Activated CD4-positive, alpha-beta T cell treated with anti-CD3 and anti-CD28 coated beads, Interleukin-2, amount 50 U/mL, for 4 hours (primary cell): ENCODE measurements at places on chromosomes 11 and 22.

DNA sequence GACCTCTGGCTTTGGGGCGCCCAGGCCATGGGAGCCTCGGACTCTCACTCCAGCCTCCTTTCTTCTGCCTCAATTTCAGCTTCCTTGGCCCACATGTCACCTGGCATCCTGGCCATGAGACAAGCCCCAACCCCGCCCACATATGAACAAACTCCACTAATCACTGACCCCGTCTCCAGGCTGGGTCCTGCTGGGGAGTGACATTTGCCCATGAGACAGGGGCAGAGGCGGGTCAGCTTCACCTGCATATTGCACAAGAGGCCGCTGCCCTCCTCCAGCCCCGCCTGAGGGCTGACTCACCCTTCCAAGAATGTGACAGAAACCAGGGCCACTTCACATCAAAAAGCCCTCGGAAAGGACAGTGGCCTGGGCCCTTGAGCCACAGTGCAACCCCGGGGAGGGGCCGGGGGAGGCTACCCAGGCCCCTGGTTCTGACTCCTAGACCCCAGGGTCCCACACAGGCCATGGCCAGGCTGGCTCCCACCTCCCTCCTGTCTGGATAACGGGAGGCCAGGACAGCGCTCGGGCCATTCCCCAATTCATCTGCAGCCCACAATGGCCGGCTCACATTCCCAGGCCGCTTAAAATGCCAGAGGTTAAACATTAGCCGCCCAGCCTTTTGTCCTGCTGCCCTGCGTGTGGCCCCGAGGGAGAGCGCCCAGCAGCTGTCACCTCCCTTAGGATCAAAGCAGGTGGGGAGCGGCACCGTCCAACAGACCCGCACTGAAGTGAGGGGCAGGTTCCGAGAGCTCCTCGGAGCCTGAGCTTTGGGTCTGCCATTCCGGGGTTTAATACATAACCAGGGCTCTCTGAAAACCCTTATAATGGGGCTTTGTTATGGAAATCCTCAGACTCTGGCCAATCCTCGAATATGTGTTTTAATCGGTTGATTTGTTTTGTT is 42.3 kb downstream of the TRMU start:
- DNase-seq: no peak

DNA sequence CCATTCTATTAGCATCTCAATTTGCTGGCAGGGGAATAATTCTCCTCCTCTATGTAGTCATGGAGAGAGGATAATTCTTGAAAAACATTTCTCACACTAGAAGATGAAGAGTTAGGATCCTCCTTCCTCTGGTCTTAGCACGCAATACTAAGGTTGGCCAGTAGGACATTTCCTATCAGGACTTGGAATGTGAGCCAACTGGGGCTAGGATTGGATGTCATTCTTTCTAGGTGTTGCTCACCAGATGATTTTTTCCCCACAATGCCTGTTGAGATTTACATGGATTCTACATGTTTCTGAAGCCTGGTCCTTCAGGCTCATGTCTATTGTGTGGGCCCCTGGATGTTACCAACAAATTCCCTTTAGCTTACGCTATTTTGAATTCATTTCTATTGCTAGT is 28.0 kb downstream of the SLN start:
- DNase-seq: no peak

DNA sequence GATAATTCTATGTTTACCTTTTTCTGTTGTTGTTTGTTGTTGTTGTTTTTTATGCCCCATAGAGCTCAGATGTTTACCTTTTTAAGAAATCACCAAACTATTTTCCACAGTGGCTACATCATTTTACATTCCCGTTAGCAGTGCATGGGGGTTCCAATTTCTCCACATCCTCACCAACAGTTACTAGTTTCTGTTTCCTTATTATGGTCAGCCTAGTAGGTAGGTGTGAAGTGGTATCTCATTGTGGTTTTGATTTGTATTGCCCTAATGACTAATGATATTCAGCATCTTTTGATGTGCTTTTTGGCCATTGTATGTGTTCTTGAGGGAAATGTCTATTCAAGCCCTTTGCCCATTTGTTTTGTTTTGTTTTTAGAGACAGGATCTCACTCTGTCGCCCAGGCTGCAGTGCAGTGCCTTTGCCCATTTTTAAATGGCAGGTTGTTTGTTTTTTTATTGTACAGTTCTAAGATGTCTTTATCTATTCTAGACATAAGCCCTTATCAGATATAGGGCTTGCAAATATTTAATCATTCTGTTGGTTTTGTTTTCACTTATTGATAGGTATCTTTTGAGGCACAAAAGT is 27.5 kb downstream of the CHEK2 start:
- DNase-seq: no peak

DNA sequence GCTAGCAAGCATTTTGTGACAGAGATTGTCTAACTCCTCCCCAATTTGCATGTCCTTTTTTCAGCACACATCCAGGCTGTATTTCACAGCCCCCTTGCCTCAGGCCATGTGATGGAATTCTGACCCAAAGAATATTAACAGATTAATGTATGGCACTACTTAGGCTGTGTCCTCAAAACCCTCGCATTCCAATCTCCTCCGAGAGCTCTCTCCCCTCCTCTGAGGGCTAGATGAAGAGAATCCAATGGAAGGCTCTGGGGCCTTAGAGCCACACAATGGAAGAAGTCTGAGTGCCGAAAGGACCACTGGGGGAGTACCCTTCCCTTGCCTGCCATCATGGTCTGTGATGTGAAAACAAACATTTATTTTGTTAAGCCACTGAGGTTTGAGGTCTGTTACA is 13.7 kb upstream of the NNMT start:
- DNase-seq: no peak

DNA sequence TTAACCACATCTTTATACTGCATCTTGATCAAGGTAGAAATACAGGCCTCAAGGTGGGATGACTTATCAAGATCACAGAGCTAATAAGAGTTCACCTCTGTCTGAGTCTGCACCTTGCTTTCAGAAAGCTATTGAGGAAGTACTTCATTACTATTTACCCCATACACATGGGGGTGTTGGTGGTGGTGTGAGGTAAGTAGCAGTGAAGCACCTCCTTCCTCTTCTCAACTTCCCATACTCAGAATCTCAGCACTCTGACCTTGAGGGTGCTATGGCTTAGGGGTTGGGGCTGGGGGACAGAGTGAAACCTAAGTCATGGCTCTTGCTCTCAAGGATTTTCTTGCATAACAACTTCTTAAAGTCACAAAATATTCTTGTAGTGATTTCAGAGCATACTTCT is 56.9 kb downstream of the ME3 start:
- DNase-seq: no peak

- DNase-seq: no peak
Observed at GRCh38 chr11:96655474-96655873, 265.7 kb downstream of the JRKL start.

DNA sequence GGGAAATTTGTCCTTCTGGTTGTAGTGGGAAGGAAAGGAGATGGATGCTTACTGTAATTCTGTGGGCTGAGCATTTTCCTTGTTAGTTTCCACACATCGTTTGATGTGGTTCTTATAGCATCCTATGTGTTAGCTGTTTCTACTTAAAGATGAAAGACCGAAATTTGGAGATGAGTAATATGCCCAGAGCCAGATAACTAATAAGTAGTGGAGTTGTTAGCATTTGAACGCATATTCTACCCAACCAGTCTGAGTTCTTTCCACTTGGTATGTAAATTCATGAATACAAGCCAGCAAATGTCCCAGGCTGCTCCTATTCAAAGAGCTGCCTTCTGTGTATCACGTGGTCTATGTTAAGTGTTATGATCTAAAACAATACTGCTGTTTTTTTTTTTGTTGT is 14.6 kb downstream of the SPECC1L start:
- no peak for DNase-seq

DNA sequence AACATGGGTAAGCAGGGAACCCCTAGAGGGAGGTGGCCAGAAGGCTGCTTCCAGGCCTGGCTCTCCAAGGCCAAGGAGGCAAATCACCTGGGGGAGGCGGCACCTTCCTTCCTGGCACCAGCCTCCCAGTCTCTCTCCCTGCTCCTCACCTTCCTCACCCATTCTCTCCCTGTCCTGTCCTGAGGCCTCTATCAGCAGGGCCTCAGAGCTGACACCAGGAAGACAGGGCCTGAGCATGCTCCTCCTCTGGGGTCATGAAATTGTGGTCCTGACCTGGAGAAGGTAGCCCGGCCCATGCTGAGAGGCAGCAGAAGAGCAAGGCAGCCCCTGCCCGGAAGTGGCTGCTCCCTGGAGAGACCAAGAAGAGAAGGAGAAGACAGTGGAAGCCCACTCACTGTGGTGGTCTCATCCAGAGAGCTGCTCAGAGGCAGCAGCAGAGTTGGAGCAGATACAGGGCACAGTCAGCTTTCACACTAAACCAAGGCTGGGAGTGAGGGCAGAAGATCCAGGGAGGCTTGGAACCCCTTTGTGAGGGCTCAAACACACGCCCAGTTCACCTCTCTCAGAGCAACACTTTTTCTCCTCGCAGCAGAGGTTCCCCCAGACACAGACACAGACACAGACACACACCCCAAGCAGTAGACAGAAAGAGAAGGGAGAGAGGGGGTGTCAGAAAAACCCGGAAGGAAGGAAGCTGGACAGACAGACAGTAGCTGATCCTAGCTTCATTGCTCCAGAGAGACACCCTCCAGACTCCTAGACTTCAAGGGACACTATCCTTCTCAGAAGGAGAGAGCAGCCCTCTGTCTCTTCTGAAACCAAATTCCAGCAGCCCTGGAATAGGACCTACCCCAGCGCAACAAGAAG is 1.8 kb downstream of the BCL9L start:
- no peak for DNase-seq

DNA sequence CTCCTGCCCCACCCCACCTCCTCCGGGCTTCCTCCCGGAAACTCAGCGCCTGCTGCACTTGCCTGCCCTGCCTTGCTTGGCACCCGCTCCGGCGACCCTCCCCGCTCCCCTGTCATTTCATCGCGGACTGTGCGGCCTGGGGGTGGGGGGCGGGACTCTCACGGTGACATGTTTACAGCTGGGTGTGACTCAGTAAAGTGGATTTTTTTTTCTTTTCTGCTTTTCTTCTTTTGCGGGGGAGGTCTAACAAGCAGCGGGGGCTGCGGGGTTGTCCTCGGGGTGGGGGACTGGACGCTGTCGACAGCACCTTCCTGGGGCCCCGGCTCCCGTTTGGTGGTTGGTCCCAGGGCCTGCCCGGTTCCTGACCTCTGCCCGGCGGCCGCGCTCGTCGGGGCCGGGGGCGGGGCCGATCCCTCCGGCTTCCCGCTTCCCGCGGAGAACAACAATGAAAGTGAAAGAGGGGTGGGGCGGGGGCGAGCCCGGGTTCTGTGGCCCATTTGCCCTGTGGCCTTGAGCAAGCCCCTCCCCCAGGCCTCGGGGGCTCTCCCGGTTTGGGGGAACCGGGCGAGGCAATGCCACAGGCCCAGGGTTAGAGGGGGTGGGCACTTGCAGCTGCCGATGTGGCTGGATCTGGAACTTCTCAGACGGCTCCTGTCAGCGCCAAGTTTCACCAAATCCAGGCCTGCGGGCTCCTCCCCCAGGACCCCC is 975 bp upstream of the MDK start:
- peak; percentile 59 for DNase-seq

GRCh38 chr11:17515443-17516176 is 28.6 kb downstream of the USH1C start:
- no peak for DNase-seq

- no peak for DNase-seq
Observed at GRCh38 chr22:46773076-46773475, 10.6 kb downstream of the TBC1D22A start.

- DNase-seq: no peak
Observed at GRCh38 chr11:115578275-115578674, 74.1 kb upstream of the CADM1 start.

- peak; percentile 35 for DNase-seq
Observed at GRCh38 chr11:57514538-57515331, 767 bp downstream of the SLC43A1 start.

DNA sequence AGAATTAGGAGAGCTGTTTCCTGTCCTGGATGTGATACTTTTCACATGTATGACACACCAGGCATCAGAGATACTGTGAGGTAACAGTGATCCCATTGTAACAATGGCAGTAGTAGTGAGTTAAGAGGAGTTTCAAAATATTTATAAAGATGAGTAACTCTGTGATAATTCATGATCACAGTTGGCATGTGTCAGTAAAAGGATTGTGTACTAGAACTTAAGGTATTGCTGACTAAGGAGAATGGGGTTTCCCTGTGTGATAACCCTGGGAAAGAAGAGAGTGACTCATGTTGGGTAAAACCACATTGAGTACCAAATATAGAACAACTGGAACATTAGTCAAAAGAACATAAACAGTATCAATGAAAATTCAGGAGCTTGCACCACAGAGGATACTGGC is 22.9 kb upstream of the SLC5A1 start:
- no peak for DNase-seq

DNA sequence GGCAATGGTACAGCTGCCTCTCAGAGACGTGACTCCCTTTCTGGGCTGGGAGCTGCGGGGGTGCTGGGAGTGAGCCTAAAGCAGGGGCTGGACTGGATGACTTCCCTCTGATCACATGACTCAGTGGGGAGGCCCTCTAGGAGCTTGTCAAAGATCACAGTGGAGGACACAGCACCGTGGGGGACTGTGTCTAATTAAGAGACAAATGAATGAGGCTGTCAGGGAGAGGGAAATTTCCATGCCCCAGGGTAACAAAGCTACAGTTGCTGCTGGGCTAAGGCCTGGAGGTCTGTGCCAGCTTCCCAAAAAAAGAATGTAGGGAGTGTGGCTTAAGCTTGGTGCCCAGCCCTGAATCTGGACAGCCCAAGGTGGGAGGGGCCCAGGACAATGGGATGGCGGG is 262.8 kb upstream of the PLET1 start:
- DNase-seq: no peak

DNA sequence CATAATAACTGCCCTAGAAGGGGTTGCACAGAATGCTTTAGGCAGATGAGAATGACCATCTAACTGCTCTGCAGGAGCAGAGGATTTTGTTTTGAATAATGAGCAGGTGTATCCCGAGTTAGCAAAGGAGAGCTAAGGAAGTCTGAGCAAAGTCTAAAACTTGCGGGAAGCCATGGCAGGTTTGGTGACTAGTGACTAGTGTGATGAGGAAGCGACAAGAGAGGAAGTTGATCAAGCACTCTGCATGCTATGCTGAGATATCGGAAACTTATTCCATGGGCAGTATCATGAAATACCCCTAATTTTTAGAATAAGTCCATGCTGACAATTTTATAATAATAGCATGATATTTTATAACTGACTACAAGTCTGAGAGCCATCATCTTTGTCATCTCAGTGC is 12.9 kb downstream of the OLFML1 start:
- DNase-seq: no peak

DNA sequence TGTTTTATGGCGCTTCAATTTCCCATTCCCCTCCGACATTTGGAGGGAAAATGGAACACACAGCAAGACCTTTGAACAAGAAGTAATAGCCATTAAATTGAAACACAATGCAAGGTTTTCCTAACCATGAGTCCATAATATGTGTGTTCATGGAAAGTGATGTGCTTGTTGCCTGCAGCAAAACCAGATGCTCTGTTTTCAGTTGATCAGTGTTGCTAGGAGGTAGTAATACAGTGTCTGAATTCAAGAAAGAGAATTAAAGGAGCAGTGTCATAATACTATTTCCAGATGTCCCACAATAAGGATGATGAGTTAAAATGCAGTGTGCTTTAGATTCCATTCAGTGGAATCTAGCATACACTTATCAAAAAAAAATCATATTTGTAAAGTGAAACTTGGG is 637.4 kb upstream of the API5 start:
- no peak for DNase-seq

- DNase-seq: peak; percentile 72
Observed at GRCh38 chr11:65112546-65113360, 1.1 kb downstream of the TM7SF2 start.
